Hematopoietic multipotent progenitor cell treated with erythropoietin and hydrocortisone succinate and interleukin-3 and kit ligand, for 15 days (in vitro differentiated cells): ENCODE measurements at places on chromosomes 5 and 9.

GRCh38 chr9:128621730-128622455, 34.8 kb downstream of the DYNC2I2 start:
- DNase-seq = no peak

DNA sequence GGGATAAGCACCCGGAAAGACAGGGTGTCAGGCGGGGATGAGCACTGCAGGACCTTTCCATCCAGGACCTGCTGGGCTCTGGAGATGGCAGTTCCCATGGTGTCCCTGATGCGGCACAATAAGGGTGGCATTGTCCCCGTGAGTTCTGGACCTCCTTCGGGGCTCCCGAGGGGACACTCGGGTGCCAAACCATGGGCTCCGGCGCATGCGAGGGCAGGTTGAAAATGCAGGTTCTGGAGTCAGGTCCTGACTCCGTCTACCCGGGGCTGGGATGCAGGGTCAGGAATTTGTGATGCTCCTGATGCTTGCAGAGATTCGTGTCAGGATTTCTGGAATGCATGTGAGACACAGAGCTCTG, 682 bp downstream of the FCN2 start:
- no peak for DNase-seq

- DNase-seq = no peak
These were observed 287.0 kb downstream of the SH3GL2 start for GRCh38 chr9:17865881-17866280.

DNA sequence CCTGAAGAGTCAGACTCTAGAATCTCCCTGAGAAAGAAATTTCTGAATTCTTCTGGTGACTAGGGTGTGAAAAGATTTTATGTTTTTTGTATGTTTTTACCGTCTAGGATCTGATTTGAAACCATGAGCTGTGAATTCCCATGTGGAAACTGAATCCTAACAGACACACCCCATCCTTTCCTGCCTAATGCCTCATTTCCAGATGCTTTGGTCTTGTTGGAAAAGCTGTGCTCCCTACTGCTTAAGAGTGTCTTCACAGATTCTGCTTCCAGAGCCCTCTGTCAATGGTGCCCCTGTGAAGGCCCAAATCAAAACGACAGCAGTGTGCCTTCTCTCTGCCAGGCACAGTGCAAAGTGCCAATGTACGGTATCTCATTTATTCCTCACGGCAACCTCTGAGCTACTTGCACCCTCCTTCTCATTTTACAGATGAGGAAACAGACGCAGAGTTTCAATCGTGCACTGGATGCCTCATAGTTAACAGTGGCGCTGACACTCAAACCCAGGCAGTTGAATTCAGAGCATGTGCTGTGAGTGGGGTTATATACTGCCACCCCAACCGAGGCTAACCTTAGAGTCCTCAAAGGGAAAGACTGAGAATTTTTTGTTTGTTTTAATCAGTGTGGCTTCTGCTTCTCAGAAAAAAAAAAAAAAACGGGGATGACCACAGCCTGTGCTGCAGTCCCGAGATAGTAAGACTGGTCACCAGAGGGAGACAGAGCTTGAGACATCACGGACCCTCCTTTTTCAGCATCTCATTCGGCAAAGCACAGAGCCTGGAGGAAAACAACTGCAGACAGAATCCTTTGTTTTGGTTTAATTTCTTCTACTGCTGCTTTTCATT, 188.4 kb downstream of the SNCAIP start:
- DNase-seq = no peak

DNA sequence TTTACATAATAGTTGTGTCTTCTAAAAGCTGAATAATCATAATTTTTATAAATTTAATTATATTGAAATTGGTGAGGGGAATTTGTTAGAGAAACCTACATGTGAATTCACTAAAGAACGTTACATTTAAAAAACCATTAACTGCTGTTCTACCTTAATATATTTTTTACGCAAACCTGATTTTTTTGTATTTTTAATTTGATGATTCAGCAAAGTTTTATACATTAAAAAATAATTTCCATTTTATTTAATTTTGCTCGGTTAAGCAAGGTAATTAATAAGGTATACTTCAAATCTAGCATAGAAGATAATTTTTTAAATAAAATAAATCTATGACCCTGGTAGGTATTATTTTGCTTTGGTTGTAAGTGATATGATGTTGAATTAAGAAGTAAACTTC, 114.3 kb downstream of the SNCAIP start:
- no peak for DNase-seq

GRCh38 chr5:40554813-40555212, 124.9 kb upstream of the PTGER4 start:
- DNase-seq = no peak

DNA sequence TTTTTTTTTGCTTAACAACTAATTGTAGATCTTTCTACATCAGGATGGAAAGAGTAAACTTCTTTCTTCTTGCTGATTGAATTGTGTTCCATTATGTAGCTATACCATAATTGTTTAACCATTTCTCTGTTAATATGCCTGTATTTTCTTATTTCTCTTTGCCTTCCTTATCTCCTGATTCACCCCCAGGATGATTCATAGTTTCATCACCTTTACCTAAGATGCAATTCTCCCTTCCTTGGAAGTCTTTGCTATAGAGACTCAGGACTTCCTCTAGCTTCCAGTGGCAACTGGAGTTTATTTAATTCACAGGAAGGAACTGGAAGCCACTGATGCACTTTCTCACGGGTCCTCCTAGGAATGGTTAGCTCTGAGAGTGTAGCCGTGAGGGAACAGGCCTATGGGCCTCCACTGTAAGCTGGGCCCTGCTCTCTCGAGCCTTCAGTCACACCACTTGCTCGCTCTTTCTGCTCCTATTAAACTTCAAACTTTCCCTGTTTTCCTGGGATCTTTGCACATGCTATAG, 83.1 kb downstream of the FGF1 start:
- DNase-seq = no peak

- no peak for DNase-seq
These were observed 50.2 kb downstream of the MED10 start for GRCh38 chr5:6328173-6328572.

- DNase-seq = no peak
These were observed 152.0 kb downstream of the TRPM6 start for GRCh38 chr9:74735761-74736160.

GRCh38 chr9:77946969-77947620, 84.5 kb downstream of the GNAQ start:
- DNase-seq = no peak

DNA sequence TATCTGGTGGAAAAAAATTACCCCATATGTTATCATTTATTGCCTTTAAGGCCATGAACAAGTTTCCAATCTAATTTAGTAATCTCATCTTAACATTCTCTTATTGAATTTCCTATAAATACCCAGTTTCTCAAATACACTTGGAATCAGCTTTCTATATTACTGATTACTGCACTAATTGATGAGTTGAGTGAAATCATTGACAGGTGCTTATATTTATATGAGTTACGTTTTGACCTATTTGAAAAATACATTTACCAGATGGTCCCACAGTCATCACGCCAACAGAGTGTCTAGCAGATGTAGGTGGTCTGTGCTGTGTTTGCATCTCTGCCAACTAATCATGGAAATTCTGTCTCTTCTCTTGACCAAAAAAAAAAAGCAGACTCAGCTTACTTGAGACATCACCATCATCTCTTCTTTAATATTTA, 307.3 kb upstream of the NREP start:
- no peak for DNase-seq

GRCh38 chr5:14665101-14665822, 744 bp downstream of the OTULIN start:
- DNase-seq = peak; percentile 23

DNA sequence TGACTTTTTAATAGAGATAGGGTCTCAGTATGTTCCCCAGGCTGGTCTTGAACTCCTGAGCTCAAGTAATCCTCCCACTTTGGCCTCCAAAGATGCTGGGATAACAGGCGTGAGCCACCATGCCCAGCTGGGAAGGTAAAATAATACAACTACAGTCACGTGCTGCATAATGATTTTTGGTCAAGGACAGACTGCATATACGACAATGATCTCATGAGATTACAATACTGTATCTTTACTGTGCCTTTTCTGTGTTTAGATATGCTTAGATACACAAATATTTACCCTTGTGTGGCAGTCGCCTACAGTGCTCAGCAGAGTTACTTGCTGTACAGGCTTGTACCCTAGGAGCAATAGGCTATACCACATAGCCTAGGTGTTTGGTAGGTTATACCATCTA, 14.2 kb upstream of the IRF1 start:
- DNase-seq = no peak

DNA sequence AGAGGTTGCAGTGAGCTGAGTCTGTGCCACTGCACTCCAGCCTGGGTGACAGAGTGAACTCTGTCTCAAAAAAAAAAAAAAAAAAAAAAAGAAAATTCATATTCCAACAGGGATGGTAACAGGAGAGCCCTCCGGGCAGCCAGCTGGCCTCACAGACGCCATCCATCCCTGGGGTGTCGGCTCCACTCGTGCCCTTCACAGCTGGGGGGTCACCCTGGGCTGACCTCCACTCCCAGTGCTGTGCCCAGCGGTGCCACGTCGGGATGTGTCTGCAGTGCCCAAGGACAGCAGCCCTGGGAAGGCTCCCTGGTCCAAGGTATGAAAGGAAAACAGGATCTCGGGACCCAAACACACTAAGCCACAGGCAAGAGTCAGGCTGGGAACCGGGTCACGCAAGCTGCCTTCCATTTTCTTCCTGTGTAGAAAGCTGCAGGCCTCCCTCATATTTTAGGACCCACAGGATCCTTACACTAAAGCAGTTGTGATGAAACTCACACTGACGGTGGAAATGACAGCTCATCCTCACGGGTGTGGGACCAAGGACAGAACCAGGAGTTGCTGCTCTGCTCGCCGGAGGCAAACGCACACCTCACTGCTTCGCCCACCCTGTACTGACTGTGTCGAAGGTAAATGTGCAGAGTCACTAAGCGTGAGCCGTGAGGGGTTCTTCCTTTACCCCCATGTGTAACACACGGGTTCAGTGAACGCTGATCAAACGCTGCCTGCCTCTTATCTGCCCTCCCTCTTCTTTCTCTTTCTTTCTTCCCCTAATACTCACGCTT, 5.3 kb downstream of the SLC12A7 start:
- peak; percentile 38 for DNase-seq

DNA sequence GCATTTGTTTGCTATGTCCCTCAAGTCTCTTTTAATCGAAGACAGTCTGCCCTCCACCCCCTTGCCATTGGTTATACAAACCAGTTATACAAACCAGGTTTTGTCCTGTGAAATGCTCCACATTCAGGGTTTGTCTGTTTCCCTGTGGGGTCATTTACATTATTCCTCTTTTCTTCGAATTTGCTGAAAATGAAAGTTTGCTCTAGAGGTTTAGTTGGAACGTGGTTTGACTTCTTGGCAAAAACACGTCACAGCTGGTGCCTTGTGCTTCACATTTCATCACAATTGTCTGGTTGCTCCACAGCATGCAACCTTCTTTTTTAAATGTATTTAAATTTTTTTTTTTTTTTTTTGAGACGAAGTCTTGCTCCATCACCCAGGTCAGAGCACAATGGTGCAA, 4.2 kb upstream of the HAVCR2 start:
- DNase-seq = no peak
